ENCODE measurements at places on chromosomes 12 and 14.

DNA sequence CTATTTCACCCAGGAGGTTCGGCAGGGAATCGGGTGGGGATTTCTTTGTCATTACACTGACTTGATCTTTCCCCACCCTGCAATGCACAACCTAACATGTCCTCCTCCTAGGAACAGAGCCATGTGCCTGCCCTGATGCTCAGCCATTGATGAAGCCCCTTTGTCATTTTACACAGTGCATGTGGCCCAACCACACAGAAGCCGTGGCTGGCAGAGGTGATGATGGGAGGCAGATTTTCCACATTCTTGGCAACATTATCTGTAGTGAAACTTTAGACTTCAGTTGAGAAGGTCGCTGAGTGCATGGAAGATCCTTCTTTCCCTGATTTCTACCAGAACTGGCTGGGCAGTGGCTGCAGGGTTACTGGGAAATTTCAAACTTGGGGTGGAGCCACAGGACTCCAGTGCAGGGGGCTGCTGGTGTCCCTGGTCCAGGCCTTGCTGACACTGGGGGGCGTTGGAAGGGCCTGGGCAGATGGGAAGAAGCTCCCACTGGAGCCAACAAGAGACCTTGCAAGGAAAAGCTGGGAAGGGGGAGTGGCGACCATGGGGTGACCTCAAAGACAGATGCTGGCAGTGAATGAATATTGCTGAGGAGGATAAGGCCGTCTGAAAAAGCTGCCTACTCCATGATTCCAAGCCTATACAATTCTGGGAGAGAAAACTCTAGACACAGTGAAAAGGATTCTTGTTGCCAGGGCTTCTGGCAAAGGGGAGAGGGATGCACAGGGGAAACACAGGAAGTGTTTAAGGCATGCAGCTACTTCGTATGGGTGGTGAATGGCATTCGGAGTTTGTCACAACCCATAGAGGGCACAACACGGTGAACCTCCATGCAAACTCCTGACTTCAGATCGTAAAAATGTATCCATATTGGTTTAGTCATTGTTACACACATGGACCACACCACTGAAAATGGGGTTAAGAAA, 41.8 kb upstream of the P2RX7 start:
- DNase-seq: no peak

DNA sequence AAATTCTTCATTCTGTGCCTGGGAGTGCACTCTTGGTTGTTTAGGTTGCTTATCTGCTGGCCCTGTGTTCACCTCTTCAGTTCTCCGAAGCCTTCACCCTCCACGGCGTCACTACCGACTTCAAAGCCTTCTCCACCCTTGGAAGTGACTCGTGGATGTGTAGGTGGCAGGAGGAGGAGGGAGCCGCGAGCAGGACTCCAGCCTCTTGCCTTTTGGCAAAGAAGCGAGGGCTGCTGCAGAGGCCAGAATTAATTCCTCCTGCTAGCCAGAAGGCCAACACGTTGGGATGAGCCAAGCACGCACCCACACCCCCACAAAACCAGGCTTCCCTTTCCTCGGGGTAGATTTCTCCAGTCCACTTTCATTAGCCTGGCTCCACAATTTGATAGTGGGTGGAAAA, 86.5 kb downstream of the TBX5 start:
- DNase-seq: no peak

DNA sequence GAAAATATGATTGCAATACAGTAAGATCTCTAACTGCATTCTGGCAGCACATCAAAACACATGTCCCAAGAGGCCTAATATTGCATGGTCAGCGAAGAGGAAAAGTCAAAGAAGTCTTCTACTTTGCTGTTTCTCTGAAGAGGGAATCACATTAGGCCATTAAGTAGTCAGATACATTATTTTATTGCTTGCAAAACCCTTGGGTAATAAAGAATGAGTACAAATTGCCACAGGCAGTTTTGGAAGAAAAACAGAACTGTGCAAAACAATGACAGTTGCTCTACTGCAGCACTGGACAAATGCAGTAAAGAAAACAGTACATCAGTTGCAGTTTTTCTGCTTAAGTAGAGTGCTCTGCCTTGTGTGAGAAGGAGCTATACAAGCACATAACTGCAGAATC, 211.9 kb downstream of the MED13L start:
- DNase-seq: no peak

DNA sequence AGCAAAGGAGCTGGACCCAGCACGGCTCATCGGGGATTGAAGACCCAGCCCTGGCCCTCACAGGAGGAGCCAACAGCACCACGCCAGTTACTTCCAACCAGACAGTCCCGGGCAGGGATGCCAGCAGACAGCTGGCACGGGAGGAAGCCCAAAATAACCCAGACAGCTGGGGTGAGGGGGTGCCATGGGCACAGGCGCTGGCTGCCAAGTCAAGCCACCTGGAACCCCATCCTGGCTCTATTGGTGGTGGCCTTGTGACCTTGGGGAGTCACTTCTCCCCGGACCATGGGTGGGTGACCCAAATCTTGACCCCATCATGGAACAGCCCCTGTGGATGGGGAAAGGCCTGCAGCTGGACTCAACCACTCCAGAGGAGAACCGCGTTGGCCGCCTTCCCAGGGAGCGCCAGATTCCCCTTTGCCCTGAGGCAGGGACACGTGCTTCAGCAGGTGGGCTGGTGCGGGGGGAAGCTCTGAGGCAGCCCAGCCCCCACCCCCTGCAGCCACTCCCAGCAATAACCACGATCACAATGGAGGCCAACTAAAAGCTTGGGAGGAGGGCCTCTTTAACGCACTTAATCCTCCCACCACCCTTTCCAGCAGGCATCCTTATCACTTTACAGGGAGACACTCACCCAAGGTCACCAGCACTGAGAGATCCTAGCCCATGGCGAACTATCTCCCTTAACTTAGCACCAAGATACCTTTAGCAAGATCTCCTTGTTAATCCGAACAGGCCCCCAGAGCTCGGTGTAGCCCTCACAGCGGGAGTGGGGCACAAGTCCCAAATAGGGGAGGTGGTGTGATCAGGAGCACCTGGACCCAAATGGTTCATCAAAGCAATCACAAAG, 4.7 kb upstream of the RHOF start:
- DNase-seq: no peak

DNA sequence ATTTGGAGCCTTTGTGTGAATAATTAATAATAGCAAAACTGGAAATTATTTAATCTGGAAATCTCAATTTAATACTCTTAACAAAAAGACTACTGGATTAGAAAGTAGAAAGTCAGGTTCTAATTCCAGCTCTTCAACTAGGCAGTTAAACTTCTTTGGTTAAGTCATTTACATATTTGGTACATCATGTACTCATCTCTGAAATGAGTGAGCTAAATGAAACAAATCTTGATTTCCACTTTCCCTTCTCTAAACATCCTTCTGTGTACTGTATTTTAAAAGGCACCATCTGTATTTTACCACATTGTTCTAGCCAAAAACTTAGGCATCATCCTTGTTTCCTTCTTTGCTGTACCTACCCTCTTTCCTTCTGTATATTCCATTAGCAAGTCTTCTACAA, 26.9 kb downstream of the CRADD start:
- DNase-seq: no peak

- no peak for DNase-seq
These were observed 34.2 kb downstream of the CKAP4 start for GRCh38 chr12:106213662-106214061.

DNA sequence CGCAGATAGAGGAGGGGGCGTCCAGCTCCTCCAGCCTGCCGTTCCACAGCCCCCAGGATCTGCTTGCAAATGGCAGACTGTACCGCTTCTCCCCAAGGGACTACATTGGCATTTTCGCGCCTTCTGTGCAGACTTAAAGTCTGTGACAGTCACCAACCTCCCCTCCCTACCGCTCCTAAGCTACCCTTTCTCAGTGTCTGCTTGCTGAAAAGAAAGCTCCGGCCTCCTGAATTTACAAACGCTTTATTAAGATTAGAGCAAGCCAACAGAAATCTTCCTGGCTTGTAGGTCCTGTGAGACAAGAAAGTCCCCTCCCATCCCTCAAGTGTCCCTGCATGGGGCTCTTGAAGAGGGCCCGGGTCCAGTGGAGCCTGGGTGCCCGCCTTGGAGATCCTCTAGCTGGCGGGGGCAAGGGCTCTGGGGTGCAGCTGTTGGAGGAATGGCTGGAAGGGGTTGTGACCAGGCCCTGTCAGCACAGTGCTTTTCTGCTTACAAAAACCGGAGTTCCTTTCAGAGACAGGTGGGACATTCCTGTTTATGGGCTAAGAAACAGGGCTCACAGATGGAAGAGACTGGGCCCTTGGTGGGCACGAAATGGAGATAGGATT, 2.8 kb upstream of the DLK1 start:
- DNase-seq: no peak

GRCh38 chr12:94204499-94205247, 56.3 kb downstream of the PLXNC1 start:
- no peak for DNase-seq

DNA sequence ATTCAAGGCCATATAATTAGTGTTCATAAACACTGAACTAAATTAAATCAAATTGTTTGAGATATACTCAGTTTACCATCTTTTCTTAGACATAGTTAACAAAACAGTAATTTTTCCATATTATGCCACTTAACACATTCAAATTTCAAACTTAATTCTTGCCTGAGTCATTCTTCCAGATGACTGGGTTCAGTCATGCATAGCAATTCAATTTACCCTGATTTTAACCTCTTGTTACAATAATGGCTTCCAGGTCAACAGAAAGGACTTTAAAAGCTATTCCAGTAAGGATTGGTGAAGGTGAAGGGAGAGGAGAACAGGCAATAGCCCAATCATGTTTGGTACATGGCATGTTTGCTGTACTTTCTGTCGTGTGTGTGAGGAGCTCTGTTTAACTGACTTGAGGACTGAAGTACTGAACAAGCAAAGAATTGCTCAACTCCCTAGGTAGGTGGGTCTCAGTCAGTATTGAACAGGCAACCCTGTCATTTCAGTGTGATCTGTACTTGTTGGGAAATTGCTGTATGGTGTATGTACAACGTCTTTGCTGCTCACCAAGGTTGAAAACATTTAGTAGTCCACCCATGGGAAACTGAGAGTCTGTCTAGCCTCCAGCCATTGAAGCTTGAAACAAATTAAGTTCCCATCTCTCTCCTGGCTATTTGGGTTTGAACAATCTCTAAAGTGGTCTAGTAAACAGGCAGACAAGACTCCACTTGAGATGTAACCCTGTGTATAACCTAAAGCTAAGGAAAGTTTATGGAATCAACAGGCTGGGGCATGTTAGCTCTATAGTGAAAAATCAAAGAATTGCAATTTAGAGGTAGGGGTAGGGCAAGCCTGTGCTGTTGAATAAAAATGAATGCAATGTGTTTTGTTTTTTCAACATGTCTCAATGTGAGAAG, 327.2 kb downstream of the BTG1 start:
- DNase-seq: no peak

DNA sequence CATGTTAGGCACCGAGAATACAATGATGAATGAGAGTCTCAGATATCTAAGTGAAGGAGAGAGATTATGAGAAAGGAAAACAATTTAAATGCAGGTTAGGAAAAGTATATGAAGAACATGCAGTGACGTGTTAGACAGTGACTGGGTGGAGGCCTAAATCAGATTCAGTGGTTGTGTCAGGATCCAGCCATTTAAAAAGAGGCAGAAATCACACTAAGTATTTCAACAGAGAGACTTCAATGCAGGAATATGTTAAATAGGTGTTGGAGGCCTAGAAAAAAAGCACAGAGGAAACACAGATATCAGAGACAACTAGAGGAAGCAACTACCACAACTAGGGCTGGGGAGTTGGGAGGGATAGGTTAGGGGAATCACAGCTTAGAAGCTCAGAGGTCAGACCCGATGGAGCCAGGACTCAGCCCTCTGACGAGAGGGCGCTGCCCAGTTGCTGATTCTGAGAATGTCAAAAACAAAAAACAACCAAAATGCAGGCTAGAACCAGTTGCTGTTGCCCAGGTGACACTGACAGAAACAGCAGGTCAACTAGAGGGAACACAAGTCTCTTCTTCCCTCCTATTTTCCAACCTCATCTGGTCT, 3.0 kb upstream of the GARIN2 start:
- DNase-seq: no peak

DNA sequence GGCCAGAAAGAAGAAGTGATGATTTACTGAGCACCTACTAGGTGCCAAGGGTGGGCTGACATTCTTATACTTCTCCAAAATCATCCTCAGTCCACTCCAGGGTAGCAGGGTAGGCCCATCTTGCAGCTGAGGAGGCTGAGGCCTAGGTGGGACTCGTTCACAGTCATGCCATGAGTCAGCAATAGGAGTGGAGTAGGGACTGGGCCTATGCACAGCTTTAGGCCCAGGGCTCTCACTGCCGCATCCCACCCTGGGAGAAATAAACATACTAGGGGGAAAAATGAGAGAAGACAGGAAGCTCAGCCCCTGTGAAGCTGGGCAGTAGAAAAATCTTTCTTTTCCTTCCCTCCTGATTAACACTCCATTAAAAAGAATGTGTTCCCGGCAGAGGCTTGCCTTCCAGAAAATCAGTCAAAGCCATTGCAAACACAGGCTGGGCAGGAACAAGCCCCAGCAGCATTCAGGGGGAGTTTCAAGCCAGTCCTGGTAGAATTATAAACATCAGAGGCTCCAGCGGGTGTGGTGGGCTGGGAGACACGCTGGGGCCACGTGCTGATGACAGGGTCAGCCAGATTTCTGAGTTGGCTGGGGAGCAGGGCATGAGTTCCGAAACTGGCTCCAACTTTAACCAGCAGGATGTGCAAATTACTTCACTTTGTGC, 1.8 kb downstream of the HSPB8 start:
- DNase-seq: no peak

DNA sequence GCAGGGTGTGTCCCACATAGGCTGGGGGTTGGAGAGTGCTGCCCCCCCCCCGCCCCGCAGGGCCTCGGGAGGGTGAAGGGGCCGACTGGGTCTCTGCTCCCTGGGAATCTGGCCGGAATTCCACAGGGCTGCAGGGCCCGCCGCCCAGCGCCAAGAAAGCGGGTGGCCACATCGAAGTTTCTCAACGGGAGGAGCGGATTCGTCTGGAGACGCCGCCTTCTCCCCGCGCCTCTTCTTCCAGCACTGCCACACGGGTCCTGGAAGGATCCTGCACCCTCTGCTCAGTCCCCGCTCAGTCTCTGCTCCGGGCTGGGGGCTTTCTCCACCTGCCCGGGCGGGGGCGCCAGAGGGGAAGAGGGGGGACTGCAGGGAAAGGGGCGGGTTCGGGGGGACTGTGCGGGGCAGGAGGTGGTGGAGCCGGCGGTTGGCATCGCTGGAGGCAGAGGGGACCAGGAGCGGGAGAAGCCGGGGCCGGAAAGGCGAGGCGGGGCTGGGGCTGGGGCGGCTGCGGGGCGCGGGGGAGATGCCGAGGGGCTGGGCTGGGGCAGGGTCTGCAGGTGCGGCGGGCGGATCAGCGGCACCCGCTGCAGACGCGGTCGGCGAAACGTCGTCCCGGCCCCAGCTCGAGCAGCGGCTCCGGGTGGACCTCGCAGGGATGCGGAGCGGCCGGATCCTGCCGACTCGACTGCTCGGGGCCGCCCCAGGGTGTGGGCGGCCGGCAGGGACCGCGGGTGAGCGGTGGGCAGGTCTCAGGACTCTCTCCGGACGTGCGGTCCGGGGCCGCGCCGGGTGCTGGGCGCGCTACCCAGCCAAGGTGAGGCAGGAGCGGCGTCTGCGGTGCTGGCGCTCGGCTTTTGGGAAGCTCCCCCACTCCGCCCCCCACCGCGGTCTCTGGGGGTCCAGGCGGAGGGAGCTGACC, 811.4 kb upstream of the TMEM132C start:
- DNase-seq: no peak

- no peak for DNase-seq
These were observed 102.0 kb upstream of the FOXN3 start for GRCh38 chr14:89519040-89519439.
